ENCODE measurements at places on chromosomes 4 and X.

DNA sequence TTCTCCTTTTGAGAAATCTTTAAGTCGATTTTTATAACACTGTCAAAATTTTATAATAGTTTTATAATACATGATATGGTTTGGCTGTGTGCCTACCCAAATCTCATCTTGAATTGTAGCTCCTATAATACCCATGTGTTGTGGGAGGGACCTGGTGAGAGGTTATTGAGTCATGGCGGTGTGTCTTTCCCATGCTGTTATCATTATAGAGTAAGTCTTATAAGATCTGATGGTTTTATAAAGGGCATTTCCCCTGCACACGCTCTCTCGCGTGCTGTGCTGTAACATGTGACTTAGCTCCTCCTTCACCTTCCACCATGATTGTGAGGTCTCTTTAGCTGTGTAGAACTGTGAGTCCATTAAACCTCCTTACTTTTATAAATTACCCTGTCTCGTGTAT is 364.0 kb upstream of the SPANXN4 start:
- DNase-seq: no peak

DNA sequence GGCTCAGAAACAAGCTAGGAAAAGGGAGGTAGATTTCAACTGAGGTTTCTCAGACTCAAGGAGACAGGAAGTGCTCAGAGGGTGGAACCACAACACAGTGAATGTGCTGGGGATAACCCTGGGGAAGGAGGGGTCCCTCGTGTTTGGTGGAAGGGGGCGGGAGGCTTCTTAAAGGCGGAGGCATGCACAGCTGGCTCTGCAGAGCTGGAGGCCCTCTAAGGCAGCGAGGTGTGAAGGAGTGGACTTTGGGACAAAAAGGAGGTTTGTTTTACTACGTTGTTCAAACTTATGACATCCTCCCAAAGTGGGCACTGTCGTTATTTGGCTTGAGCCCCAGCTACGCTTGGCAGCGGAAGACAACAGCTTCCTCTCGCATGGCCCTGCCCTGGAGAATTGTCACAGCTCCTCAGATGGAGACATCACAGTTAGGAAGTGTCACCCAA is 21.7 kb upstream of the MTM1 start:
- DNase-seq: no peak

DNA sequence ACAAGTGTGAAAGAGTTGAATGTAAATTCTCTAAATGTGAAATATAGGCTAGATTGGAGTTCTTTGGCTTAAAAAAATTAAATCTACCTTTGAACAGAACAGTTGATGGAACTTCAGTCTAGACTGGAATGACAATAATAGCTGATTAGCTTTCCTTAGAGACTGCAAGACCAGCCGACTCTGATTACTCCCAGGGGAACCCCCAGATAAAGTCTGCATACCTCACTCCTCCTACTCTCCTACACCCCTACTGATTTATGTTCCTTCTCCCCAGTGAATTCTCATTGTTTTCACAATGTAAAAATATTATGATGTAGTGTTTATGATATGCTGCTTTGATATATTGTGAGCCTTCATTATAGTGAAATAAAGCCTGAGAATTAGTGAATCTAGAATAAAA is 241.3 kb downstream of the CFAP299 start:
- no peak for DNase-seq

GRCh38 chr4:107094332-107094731 is 58.2 kb upstream of the DKK2 start:
- no peak for DNase-seq

DNA sequence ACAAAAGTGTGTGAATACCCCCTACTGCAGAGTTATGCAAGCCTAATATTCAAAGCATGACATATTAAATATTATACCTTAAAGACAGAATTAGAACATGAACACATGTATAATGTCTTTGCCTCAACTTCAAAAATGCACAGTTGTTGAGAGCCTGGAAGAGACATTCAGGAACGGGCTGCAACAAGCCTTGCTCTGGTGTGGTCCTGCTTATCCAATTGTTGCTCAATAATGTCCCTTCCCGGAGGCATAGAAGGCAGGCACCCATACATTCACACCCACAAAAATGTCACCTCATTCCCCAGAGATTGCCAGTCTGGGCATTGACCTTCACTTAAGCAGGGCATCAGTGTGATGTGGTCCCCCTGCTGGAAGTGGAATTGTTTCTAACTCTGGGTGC is 238.8 kb downstream of the CBR4 start:
- no peak for DNase-seq

DNA sequence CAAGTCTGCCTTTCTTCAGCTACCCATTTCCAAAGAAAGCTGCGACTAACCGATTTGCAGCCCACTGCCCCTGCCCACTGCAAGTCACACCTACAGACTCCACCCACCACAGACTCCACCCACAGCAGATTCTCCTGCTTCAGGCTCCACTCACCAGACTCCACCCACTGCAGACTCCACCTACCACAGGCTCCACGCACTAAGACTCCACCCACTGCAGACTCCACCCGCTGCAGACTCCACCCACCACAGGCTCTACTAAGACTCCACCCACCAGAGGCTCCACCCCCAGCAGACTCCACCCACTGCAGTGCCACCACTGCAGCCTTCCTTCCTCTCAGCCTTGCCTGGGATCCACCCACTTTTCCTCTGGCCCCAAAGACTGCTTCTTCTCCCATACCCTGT is 41.3 kb downstream of the ABLIM2 start:
- no peak for DNase-seq

GRCh38 chr4:53477636-53478035 is 100.2 kb downstream of the FIP1L1 start:
- DNase-seq: no peak

- DNase-seq: no peak
Measured at GRCh38 chrX:120741452-120741851, 111.6 kb upstream of the C1GALT1C1 start.
